ENCODE measurements at places on chromosomes 6 and 20.

DNA sequence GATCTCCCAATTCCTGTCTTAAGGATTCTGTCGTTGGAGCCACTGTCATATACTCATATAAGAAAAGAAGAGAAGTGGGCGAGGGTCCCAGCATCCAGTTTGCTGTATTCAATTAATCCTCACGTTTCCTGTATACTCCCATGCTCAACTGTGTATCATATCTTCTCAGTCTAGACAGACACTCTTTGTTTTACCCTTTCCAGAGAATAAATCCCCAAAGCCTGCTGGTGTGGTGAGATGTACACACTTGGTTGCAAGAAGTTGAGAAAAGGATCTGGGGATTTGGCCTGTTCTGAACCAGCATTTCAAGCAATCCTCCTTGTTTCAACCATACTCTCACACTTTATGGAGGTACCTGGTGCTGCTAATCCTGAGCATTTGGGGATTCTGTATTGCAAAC lies 3.1 kb downstream of the TPMT start:
- no peak for DNase-seq

DNA sequence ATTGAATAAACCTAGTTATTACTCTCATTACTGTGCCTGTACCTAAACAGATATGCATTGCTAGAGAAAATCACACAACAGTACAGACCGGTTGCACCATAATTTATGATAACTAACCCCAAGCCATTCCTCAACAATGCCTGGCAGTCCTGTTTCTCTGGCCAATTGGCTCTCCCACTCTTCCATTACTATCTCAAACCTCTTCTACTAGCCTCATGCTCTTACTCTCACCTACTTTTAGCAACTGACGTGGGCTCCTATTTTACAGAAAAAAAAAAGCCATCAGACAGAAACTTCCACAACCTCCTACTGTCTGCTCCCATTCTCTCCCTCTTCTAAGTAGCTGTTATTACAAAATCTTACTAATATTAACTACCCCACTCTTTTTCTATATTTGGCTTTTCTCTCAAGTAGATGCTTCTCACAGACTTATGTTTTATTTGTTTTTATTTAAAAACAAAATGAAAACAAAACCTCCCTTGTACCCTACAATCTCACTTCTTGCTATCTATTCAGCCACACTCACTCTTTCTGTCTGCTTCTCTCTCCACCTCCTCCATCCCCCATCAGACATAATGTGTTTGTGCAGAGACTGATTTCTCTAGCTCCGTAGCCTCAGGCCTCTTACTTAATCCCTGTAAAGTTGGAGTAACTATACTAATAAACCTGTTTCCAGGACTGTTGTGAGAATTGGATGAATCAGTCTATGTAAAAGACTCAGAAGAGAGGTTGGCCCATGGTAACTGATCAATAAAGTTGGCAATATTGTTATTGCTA lies 9.1 kb downstream of the GOPC start:
- no peak for DNase-seq

- DNase-seq, result no peak
Measured at GRCh38 chr6:161917645-161918044, 643.8 kb upstream of the AGPAT4 start.

- DNase-seq, result no peak
Measured at GRCh38 chr6:115643762-115644161, 416.9 kb downstream of the FRK start.

- DNase-seq, result no peak
Measured at GRCh38 chr6:136129365-136129764, 120.7 kb downstream of the MTFR2 start.

- DNase-seq, result no peak
Measured at GRCh38 chr6:69593706-69594105, 203.1 kb downstream of the LMBRD1 start.

DNA sequence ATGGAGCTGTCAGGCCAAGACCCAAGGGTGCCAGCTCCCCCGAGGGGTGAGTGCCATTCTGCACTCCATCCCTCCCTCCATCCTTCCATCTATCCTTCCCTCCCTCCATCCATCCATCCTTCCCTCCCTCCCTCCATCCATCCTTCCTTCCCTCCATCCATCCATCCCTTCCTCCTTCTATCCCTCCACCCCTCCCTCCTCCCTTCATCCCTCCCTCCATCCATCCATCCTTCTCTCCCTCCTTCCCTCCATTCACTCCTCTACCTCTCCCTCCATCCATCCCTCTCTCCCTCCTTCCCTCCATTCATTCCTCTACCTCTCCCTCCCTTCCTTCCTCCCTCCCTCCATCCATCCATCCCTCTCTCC lies 41.3 kb upstream of the MRGBP start:
- DNase-seq, result no peak

- DNase-seq, result no peak
Measured at GRCh38 chr20:5885866-5886265, 64.5 kb downstream of the TRMT6 start.

DNA sequence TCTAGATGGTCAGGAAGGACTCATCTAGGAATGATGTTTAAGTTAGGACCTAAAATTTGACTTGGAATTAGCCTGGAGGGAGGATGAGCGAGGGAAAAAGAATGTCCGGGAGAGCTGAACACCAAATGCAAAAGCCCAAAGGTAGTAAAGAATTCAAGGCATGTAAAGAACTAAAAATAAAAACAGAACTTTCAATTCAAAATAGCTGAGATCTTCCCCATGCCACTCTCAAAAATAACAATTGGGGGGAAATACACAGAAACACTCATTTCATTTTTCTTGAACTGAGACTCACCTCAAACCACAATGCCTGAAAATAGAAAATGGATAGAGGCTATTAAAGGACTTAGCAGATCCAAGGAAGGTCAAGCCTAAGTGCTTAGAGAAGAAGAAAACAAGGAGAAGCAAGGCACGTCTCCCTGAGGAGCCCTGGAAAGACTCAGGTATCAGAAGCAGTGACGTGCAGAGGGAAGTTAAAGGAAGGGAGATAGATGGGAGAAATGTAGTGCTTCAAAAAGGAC lies 10.4 kb downstream of the PXT1 start:
- no peak for DNase-seq

- DNase-seq, result no peak
Measured at GRCh38 chr6:168100011-168100802, 21.2 kb upstream of the FRMD1 start.

GRCh38 chr6:16146527-16146955 lies 17.7 kb downstream of the MYLIP start:
- DNase-seq, result no peak

- no peak for DNase-seq
Measured at GRCh38 chr6:24228681-24229255, 102.8 kb downstream of the NRSN1 start.

DNA sequence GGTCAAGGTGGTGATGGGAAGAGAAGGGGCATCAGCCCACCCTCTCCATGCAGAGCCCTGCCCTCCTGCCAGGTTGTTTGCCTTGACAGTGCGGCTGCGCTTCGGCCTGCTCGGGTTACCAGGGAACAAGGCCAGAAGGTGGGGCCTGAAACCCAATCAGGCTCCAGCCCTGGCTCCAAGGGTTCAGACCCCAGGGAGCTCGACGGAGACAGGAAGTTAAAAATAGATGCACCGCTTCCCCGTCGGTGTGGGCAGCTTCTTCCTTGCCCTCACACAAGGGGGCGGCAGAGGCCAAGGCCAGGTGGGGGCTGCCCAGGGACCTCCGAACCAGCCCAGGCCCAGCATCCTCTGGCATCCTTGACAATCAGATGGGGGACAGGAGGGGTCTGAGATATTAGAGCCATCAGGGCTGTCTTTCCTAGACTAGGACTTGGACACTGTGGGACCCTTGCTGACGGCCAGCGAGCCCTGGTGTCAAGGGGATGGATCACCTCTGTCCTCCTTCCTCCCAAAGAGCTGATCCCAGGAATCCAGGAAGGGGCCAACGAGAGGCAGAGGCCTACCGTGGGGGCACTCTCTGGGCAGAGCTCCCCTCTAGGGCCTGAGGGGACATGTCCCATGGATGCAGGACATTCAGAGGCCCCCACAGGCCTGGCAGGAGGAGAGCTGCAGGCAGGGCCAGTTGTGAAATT lies 65.2 kb downstream of the RIPOR3 start:
- DNase-seq, result no peak

DNA sequence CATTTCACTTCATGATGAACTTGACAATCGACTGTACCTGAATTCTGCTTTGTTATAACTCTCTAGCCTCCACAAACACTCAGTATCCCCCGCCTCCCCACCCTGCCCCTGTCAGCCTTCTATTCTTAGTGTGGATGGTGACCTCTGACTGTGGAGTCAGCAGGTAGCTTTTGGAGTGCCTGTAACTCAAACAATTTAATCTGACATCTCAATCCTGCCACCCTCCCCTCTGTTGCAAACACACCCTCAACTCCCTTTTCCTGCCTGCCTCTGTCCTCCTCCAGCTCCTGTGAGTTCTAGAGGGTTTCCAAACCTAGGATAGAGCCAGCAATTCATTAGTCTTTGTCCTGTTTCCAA lies 20.3 kb downstream of the DAAM2 start:
- no peak for DNase-seq

DNA sequence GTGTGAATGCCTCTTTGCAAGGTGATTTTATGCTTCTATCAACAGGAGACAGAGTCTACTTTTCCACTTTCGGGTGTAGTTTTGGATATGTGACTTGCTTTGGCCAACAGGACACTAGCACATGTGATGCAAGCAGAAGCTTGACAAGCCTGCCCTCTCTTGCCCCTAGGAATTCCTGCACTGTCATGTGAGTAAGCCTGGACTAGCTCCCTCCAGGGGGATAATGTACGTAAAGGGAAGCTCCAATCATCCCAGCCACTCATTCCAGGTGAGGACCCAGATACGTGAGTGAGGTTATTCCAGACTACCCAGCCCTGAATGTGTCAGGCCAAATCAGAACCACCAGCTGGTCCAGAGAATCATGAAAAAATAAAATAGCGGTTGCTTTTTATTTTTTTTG lies 33.3 kb downstream of the BEND3 start:
- no peak for DNase-seq

DNA sequence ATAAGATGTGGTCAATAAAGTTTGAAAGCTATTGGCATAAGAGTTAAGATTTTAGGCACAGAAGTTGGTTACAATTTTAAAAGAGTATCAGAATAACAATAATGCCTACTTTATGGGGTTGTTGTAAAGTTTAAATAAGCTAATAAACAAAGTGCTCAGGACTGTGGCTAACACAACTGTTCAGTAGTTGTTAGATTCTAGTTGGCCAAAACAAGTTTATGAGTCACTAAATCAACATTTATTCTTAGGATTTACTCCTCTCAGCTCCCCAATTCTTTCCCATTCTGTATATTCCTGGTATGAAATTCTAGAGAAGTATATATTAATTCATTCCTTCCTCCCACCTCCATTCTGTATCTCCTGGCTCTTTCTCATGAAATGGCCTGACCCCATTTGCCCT lies 14.5 kb downstream of the RMND1 start:
- DNase-seq, result no peak

GRCh38 chr20:41406353-41406752 lies 39.7 kb upstream of the EMILIN3 start:
- DNase-seq, result no peak

DNA sequence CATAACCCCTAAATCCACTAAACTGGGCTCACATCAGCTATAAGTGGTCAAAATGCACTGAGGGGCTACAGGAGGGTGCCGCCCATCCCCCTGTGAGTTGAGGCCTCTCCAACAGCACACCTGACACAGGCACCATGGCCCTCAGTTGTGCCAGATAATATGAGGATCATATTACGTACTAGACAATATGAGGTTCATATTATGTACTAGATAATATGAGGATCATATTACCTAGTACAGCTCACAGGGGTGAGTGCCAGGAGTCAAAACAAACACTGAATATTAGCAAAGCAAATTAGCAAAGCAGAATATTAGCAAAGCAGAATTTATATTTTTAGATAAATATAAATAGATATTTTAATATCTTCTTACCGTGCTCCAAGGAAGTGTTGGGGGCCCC lies 35.3 kb downstream of the CD24 start:
- DNase-seq, result no peak

DNA sequence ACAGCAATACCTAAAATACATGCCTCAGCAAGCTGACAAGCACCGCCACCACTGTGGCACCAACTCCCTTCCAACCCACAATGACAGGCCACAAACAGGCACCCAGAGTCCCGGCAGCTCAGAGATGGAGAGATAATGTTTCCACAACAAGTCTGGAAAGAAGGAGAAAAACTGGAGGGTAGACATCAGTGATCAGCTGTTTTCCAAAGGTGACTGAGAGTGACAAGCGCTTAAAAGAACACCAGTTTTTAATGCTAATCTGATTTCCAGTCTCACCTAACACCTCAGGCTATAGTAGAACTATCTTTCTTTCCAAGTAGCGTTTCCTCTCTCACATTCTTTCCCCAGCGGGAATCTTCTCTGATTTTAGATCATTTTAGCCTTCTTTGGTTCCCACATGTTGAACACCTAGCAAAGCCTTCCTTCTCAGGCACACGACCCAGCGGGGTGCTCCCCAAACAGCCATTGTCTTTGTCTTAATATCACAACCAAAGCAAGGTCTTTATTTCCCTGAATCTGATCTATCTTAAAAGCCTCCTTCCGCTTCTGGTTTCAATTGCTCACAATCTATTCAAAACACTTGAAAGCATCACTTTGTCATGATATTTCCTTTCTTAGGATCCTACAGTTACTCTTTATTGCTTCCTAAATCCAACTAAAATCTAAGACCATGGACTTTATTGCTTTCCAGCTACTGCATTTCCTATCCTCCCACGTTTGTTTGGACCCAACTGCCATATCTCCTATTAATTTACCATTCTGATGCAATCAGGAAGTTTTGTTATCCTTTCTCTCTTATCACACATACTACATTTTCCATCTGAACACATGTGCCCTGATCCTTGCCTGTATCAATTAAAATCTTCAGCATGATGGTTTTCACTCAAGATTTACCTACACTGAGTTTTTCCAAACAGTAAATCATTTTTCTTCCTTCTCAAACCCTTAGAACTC lies 282.7 kb downstream of the ADGB start:
- DNase-seq, result no peak

DNA sequence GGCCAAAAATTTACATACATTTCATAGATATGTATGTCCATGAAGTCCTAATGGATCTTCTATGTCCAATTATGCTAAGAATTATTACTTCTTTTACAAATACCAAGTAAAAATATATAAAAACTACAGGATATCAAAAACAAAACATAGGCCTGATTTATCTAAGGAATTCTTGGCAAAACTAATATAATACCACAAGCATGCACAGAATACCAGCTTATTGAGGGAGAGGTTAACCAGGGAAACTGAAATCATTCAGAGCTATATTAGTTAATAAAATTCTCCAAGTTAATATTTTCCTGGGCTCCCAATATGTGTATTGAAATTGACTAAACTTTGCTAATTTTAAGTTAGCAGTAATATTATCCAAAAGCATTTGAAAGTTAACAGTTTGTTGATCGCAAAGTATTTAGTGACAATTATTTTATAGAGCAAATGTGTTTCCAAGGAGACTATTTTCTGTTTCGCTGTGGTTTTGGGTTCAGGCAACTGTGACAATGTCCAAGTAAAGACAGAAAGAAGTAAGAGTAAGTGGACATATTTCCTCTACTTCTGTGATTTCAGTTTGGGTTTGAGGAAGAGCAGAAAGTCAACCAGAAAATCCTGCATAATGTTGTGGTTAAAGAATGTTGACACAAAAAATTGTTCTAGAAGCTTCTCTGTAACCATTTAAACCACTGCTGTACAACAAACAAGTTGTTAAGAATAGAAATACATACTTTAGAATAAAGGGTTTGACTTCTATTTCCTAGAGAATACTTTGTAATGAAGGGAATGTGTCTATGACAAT lies 167.4 kb downstream of the COL21A1 start:
- no peak for DNase-seq

- no peak for DNase-seq
Measured at GRCh38 chr20:13749811-13750210, 34.9 kb downstream of the ESF1 start.
